ENCODE measurements at places on chromosomes 3 and 15.
A peak's percentile ranks its signal among the peaks of the same experiment; 100 is the strongest.

DNA sequence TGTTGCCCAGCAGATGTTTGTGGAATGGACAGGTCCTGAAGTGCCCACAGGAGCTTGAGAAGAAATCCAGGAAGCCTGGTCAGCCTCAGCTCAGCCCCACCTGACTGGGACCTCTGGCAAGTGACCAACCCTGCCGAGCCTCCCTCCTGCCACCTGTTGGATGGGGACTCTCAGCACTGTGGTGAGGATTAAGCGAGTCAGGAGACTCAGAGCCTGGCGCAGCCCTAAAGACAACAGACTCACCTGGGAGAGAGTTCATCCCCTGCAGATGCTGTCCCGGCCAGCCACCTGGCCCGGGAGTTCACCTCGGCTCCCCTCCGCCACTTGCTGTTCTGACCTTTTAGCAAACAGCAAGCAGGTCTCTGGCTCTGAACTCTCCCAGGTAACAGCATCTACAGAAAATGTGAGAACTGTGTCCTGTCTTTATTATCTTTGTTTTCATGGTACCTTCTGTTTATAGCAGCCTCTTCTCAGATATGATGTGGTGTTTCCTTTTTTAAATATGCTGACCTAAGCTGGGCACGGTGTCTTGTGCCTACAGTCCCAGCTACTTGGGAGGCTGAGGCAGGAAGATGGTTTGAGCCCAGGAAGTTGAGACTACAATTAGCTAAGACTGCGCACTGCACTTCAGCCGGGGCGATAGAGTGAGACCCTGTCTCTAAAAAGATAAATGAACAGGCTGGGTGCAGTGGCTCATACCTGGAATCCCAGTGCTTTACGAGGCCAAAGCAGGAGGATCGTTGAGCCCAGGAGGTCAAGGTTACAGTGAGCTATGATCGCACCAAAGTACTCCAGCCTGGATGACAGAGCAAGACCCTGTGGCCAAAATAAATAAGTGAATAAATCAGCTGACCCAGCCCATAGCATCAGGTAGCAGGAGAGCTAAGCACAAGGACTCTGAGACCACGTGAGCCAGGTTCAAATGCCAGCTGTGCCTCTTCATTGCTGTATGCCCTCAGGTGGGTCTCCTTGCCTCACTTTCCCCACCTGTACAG, 32.4 kb upstream of the SLC6A6 start:
- DNase-seq: no peak

- DNase-seq: no peak
Measured at GRCh38 chr3:58025837-58026569, 17.8 kb downstream of the FLNB start.

- DNase-seq: no peak
Measured at GRCh38 chr3:161153480-161153879, 48.3 kb upstream of the B3GALNT1 start.

DNA sequence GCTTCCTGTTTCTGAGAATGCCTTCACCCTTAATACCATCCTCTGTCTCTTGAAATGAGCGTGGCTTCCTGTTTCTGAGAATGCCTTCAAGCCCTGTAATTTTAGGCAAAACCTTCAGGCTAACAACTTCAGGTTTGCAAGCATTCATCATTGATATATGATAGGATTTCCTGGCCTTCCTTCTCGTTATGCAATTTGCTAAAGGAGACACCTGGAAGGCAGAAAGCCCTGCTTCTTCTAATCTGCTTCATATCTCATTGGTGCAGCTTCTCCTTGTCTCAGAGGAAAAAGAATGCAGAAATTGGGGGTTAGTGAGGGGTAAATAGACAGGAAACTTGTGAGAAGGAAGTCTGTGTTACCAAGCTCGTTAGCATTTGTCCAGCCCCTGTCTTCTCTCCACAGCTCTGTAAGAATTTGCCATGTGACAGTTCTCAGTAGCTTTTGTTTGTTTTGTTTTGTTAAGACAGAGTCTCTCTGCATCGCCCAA, 7.3 kb downstream of the ARL6IP5 start:
- no peak for DNase-seq

DNA sequence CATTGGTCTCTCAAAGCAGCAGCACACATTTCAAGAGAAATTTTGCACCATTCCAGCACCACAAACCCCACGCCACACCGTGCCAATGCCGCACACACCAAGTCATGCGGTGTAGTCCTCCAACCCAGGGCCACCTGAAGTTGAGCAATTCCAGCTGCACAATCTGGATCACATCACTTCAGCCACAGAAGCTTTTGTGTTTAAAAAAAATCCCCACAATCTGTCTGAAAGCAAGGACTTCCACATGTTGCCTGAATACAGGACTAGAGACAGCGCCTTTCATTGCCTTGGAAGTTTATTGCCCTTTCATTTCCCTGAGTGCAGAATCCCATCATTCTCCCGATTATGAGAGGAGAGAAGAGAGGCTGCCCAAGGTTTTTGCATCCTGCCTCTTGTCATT, 175.6 kb upstream of the BCL6 start:
- peak; percentile 56 for DNase-seq

- DNase-seq: no peak
Measured at GRCh38 chr3:68958932-68959331, 26.6 kb upstream of the TAFA4 start.

DNA sequence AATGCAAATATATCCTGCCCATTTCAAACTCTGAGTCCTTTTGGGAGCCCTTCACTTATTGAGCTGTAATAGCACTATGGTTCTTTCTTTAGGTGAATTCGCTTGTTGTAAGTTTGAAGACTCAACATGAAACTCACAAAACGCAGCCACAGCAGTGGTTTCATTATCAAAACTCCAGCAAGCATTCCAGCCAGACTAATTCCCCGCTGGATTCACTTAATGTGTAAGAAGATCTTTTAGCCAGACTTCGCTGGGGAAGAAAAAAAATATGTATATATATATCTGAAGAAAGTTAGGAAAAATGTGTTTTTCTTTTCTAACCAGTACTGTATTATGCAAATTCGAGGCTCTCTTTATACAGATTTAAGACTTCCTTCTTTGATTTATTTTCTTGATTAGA, 241.1 kb downstream of the WNT5A start:
- peak; percentile 38 for DNase-seq
